ENCODE measurements at places on chromosomes 5 and 9. TPM values are rescaled to one million over a fixed set of nuclear protein-coding genes. Genes with fewer than 3 reads are reported as not detected.

The F2RL2 gene
- total RNA-seq: not detected

The HTR1A gene
- total RNA-seq: not detected

The ZBTB6 gene
- 5.4 TPM for total RNA-seq

The ANKDD1B gene
- total RNA-seq: 0.32 TPM

The ARID3C gene
- total RNA-seq: not detected

The PCDHGA3 gene
- 0.24 TPM for total RNA-seq

The ZNF883 gene
- total RNA-seq: not detected

The RAI14 gene
- total RNA-seq: not detected

The ARPC5L gene
- total RNA-seq: 33.1 TPM

The STKLD1 gene
- total RNA-seq: 1.4 TPM

The ZBTB34 gene
- total RNA-seq: 8.4 TPM
